ENCODE measurements at places on chromosomes 5 and 9.

DNA sequence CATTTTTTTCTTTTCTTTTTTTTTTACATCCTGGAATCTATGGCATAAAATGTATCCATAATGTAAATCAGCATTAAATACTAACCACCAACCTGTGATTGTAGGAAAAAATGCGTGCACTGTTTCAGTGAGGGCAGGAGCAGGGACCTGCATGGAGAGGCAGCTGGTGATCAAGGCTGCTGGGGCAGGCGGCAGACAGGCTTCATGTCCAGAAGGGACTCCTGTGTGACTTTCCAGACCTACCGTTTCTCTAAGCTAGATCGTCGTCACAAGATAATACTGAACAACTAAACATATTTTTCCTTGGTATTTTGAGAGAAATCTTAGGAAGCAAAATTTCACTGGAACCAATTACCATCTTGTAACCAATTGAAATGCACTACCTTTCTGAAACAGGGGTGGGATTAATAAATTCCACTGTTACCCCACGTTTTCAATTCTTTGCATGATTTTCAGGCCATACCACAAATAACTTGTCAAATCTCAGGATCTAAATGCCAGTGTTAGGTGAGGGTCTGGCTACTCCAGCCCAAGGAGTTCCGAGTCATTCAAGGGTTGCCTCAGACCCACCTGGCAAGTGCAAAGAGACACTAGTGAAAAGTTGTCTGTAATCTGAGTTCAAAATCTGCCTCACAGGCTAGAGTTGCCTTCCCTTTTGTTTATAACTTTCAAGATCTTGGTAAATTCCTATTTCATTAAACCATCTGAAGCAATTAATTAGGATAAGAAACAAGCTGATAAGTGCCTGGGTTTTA is 198.2 kb downstream of the SEMA5A start:
- no peak for DNase-seq

DNA sequence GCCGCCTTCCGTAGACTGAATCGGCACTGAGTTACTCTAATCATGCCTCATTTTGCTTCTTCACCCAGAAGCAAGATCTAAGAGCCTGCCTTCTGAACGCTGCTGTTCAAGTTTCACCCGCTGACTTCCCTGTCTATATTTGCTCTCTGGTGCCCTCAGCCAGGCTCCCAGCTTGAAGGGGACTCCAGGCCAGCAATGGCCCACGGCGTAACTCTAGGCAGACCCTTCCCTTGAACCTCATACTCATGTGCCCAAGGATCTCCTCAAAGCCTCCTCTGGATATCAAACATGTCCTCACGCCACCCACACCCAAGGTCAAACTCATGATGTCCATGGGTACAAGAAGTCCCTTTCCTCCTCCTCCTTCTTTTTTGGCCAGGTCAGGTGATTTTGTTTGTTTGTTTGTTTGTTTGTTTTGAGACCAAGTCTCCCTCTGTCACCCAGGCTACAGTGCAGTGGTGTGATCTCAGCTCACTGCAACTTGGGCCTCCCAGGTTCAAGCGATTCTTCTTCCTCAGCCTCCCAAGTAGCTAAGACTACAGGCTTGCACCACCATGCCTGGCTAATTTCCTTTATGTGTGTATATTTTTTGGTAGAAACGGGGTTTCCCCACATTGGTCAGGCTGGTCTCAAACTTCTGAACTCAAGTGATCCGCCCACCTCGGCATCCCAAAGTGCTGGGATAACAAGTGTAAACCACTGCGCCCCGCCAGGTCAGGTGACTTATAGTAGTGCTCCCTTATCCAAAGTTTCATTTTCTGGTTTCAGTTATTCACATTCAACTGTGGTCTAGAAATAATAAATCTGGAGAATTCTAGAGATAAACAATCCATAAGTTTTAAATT is 239.0 kb downstream of the SYK start:
- DNase-seq = no peak

DNA sequence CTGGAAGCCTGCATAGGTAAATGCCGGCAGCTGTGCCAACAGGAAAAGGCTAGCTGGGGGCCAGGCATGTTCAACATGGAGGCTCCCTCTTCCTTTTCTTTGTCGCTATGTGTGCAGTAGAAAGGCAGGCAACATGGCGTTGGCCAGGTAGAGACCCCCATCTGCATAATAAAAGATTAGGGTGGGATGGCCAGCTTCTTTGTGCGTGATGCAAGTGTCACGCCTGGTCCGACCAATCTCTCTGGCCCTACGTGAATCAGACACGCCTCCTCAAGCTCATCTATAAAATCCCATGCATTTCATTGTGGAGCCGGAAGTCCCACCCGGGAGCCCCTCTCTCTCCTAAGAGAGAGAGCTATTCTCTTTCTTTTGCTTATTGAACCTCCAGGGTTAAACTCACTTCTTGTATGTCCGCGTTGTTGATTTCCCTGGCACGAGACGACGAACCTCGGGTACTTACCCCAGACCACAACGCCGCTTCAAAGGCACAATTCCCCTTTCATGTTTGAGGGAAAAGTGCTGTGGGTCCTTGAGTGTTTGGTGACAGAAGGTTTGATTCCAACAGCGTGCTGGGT is 25.0 kb upstream of the C5orf47 start:
- DNase-seq = no peak

- DNase-seq = no peak
These were observed 3.2 kb downstream of the WHRN start for GRCh38 chr9:114501796-114502682.

GRCh38 chr5:125113328-125113727 is 366.9 kb upstream of the ZNF608 start:
- no peak for DNase-seq

DNA sequence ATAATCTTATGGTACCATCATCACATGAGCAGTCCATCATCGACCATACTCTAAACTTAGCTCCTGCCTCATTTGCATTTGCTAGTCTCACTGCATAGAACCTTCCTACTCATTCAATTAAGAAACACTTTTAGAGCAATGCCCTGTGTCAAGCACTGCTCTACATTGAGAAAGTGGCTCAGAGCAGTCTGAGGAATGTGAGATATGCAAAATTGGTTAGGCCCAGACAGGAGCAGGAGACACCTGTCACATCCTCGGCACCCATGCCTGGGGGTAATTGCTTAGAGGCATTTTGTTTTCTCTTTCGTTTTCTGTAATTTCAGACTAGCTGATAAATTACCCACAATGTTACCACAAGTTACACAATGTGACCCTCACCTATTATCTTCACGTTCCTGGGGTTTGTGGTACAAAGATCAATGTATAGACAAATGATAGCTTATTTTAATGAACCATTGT is 4.9 kb upstream of the RARS1 start:
- DNase-seq = no peak

- no peak for DNase-seq
These were observed 50.0 kb downstream of the RAI14 start for GRCh38 chr5:34706084-34706483.

DNA sequence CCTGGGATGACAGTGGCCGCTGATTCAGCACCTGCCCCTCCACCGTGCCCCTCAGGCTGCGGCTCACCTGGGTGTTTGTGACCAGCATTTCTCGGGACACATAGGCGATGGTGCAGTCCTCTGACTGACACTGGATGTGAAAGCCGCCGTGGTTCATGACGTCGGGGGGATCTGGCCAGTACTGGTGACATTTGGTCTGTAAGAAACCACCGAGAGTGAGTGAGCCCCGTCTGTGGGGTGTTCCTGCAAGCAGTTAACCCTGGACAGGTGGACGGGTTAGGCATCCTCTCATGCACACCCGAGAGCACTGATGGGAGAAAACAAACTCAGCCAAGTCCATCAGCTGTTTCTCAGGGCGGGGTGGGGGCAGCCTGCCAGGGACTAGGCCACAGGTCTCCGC is 62.5 kb upstream of the EPB41L4B start:
- no peak for DNase-seq

GRCh38 chr5:15948190-15948589 is 231.4 kb downstream of the MARCHF11 start:
- DNase-seq = no peak

DNA sequence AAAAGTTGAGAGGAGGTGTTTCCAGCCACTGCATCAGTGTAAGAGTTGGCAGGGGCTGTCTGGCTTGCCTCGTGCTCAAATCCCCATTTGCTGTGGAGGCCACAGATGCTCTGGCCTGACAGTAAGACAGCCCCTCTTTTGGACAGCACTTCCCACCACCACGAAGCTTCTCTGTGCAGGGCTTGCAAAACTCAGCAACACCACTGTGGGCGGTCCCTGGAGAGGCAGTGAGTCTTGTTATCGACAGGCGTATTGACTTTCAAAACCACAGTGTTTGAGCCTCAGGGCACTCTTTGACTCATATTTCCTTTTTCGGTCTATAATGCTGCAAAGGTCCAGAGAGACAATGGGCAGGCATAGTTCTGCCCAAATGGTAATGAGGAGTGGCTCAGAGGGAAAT is 539.5 kb downstream of the EBF1 start:
- peak; percentile 60 for DNase-seq

DNA sequence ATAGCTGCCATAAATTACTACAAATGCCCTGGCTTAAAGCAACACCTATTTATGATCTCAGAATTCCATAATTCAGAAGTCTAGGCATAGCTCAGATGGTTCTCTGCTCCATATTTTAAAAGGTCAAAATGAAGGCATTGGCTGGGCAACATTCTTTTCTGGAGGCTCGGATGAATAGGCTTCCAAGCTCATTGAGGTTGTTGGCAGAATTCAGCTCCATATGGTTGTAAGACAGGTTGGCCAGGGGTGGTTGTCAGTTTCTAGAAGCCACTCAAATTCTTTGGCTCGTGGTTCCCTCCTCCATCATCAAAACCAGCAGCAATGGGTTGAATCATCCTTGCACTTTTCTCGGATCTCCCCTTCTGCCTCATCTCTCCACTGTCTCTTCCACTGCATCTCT is 49.4 kb downstream of the TGFBR1 start:
- DNase-seq = no peak

All from fibroblast of gingiva (primary cell).